ENCODE measurements at places on chromosomes 6 and 20.

- DNase-seq: no peak
Observed at GRCh38 chr6:125750692-125751333, 1.4 kb downstream of the HEY2 start.

DNA sequence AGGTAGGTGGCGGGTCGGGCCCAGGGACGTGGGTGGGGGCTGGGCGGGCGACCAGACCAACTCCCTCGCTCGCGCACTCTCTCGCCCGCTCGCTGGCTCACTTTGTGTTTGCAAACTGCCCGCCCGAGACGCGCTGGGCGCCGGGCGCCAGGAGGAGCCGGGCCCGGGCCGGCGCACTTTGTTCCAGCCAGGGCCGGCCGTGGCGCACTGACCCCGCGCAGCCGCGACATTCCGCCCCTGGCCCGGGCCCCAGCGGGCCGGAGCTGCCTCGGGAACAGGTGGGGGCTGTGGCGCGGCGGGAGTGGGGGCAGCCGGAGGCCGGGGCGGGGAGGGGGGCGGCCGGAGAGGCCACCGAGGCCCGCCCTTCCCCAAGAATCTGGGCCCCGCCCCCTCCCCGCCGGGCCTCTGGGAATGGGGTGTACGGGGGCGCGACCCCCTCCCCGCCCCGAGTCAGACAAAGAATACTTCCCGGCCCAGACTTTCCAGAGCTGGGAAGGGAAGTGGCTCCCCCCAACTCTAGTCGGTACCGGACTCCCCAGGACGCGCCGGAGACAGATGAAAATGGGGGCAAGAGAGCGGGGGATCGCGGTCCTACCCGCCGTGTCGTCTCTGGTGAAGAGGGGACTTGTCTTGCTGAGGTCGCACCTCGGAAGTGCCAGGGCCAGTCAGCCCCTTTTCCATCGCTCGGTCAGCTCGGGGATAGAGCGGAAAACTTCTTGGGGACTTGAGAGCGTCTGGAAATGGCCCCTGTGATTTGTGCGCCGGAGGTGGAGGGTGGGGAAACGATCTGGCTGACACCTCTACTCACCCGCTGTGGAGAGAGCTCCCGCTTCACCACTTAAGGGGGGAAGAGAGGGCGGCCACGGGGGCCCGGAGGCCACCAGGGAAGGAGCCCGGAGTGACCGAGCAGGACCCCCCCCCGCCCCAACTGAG, 951 bp downstream of the FOXP4 start:
- DNase-seq: no peak

- DNase-seq: no peak
Observed at GRCh38 chr6:143096403-143096802, 35.7 kb downstream of the AIG1 start.

DNA sequence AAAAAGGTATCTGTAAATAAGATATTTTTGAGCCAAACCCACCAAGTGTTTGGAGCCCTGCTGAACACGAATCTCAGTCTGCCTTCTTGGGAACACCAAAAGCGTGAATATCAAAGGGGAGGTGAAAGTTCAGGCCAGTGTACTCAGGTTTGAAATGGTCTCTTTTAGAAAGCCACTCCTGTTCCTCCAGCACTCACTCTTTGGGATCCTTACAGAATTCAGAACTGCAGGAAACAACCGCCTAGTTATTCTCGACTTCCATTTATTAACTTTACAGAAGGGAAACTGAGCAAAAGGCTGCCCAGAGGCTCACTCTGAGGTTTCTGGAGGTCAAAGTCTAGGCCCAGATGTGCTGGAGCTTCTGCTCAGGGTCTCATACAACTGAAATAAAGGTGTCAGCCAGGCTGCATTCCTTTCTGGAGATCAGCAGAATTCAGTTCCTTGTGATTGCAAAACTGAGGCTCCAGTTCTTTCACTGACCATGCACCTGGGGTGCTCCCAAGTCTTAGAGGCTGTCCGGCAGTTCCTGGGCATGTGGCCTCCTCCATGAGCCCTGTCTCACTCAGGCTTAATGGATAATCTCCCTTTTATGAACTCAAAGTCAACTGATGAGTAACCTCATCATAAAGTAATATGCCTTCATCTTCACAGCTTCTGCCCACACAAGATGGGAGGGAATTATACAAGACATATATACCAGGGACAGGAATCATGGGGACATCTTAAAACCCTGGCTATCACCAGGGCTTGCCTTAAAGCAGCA, 65.5 kb upstream of the TNFAIP3 start:
- DNase-seq: no peak

DNA sequence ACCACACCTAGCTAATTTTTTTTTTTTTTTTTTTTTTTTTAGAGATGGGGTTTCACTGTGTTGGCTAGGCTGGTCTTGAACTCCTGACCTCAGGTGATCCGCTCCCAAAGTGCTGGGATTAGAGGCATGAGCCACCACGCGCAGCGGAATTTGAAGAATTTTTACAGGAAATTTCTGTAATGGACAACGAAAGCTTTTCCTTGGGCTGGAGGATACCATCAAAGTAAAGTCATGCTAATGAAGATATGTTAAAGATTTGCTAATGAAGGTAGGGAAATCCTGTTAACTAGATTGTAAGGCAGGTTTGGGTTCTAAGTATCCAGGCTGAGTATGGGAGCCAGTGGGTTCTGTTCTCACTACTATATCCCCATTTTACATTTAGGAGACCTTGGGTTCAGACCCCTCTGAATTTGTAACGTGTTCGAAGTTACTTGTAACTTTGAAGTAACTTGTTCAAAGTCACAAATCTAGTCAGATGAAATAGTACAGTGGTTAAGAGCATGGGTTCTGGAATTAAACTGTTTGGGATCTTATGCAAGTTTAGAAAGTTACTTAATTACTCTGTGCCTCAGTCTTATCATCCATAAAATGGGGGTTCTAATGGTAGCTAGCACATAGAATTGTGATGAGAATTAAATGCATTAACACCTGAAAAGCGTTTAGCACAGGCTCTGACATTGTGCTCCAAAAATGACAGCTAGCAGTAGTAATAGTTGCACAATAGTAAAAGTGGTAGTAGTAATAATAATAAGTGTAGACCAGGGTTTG, 123.4 kb upstream of the GPR6 start:
- no peak for DNase-seq

DNA sequence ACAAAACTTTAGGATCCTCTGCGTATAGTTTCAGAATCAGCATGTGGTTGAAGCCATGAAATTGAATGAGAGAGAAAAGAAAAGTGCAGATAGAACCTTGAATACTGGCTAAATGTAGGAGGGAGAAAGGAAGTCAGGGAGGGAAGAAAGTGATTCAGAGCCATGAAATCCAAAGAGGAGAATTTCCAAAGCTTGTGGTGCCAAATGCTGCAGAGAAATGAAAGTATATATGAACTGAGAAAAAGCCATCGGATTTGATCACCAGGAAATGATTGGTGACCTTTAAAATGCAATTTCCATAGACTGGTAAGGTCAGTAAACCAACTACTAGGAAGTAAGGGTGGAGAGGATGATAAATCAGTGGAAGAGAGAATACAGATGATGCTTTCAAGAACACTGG, 142.3 kb downstream of the TFAP2A start:
- DNase-seq: no peak

- DNase-seq: peak; percentile 91
Observed at GRCh38 chr6:35297601-35298481, at the start of gene DEF6. Gene DEF6 (plus strand): TSS chr6:35297818. CDS start chr6:35297857, 39 bp downstream.

GRCh38 chr6:45699663-45700062, 316.0 kb downstream of the CLIC5 start:
- no peak for DNase-seq

DNA sequence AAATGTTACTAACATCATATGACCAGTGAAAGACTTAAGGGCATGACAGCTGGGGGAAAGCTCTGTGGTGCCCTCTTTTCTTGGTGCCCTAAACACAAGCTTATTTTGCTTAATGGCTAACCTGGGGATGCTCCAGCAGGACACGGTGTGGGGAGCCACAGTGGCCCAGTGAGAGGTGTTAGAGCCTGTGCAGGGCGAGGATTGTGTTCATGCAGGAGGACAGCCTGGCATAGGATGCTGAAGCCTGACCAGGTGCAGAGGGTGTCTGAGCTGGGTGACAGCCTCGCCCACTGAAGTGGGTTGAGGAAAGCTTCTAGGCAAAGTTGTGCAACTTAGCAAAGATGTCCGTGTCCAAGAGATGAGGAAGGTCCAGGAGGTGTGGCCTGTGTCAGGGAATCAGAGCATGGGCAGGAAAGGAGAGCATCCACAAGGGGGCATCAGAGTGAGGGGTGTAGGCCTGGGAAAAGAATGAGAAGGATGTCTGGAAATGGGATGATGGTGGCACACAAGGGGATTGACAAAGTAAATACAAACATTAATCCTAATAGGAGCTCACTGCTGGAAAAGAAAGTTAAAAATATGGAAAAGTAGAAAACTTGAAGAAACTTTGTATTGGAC, 33.9 kb downstream of the SLC17A4 start:
- peak; percentile 13 for DNase-seq

DNA sequence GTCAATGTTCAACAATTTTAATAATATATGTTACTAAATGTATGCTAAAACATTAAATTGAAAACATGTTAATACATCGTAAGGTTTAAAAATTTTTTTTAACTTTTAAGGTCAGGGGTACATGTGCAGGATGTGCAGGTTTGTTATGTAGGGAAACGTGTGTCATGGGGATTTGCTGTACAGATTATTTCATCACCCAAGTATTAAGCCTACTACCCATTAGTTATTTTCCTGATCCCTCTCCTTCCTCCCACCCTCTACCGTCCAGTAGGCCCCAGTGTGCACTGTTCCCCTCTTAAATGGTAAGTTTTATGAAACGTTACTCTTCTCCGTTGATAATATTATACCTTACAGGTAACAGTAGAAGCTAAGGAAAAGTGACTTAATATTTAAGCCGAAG, 15.8 kb downstream of the PDE7B start:
- DNase-seq: no peak

- no peak for DNase-seq
Observed at GRCh38 chr6:5521322-5521721, 260.0 kb downstream of the FARS2 start.

DNA sequence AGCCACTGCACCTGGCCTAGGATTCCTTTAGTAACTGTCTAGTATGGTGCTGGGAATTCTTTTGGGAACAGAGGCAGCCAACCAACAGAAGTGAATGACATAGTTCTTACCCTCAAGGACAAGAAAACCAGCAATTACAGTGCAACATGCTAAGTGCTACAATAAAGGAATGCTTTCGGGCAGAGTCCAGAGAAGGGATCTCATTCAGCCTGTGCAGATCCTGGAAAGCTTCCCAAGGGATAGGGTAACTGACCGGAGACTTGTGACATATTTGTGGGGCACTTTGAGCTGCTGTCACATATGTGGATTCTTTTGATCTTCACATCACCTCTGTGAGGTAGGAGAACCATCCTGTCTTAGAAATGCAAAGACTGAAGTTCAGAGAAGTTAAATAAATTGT, 46.8 kb downstream of the C6orf15 start:
- no peak for DNase-seq

GRCh38 chr20:45842169-45842812, 8.7 kb downstream of the SNX21 start:
- peak; percentile 75 for DNase-seq

DNA sequence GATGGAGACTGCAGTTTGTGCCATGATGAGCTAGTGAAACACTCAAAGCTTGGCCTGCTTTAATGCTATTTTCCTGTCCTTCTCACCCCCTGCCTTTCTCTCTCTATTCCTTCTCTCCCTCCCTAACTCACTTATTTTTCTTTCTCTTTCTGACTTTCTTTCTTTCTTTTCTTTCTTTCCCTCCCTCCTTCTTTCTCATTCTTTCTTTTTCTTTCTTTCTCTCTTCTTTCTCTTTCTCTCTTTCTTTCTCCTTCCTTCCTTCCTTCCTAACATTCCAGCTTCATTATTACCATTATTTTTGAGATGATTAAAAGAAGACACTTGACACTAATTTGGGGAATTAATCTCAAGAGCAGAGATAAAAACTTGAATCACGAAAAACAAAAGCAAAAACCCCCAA, 39.5 kb upstream of the SLC22A23 start:
- DNase-seq: no peak

DNA sequence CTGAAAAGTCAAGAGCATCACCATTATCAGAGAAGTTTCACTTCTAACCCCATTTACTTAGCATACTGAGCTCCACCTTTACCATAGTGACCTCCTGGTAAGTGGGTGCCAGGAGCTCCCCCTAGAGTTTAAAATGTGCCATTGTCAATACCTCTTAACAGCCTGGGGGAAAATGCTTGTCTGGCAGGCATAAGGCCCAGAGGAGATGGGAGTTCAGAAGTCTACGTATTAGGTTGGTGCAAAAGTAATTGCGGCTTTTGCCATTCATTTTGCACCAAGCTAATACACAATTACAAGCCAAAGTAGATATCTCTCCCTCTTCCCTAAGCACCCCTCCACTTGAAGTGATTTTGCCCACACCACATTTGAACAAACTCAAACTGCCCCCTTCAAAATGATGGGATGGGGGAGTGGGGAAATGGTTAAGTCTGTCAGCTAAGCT, 919.0 kb downstream of the KIF16B start:
- peak; percentile 74 for DNase-seq

- no peak for DNase-seq
Observed at GRCh38 chr6:133160536-133160935, 80.6 kb upstream of the EYA4 start.

DNA sequence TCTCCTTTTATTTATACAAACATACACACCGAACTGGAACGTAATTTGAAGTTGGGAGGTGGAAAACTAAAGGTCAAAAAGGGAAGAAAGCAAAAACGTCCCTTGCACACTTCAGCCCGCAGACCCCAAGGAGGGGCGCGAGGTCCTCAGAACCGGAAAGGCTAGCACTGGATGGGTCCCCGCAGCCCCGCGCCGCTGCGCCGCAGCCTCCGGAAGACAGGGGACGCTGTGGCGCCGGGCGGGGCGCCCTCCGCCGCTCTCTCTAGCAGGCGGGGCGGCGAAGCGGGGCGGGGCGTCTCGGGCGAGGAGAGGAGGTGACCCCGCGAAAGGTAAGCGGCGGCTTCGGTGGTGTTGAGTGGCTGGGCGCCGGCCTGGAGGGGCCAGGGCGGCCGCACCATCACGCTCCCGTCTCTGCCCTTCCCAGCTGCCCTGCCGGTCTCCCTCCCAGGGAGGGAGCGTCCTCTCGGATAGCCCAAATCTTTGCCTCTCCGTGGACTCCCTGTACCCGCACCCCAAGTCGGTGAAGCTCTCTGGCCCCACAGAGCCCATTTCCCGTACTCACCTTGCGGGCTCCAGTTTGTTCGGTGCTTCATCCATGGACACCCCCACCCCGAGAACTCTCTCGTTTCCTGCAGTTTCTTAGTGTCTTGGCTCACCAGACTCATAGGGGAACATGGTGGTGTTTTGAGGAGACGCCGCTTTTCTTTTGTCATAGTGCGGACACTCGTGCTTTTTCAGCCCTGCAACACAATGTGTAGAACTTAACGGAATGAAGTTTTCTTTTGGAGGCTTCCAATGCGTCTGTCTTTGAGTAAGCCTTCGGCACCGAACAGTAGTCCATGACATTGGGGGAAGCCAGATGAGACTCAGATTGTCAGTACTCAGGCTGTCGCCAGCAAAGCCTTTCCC, at the start of gene SMIM8:
Gene SMIM8 (plus strand): TSS at position 285 of the 909 bp plus-strand sequence. CDS start 14,444 bp downstream, outside the sequence.
- DNase-seq: peak; percentile 93

GRCh38 chr6:39347206-39347605, 24.7 kb upstream of the KCNK16 start:
- DNase-seq: no peak

DNA sequence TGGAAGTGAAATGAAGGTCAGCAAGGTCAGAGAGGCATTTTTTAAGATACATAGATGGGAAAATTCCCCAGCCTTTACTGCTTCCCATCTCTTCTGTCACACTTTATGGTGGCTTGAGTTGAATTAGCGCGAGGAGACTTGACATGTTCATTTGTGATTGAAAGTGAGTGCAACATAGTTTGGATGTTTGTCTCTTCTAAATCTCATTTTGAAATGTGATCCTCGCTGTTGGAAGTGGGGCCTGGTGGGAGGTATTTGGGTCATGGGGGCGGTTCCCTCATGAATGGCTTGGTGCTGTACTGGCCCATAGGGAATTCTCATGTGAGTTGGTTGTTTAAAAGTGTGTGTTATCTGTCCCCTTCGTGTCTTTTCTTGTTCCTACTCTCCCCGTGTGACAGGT, 237.2 kb downstream of the CDKAL1 start:
- DNase-seq: no peak

All from germinal center (tissue), 1 donor.